ENCODE measurements at places on chromosomes 1 and 21.

GRCh38 chr1:66273656-66274055, 260.3 kb upstream of the SGIP1 start:
- no peak for DNase-seq

DNA sequence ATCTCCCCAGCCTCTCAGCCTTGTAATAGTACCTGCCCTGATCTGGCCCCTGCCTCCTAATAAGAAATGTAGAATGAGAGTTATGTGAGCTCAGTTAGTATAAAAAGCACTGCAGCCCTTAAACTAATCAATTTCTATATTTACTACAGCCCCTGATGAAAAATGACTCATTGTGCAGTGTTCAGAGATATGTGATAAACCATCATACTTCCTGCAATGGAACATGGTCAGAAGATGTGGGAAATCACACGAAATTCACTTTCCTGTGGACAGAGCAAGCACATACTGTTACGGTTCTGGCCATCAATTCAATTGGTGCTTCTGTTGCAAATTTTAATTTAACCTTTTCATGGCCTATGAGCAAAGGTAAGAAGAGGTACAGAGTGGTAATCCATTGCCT, 176.8 kb upstream of the PDE4B start:
- no peak for DNase-seq

GRCh38 chr1:1627261-1627828, 4.6 kb upstream of the MMP23B start:
- no peak for DNase-seq

DNA sequence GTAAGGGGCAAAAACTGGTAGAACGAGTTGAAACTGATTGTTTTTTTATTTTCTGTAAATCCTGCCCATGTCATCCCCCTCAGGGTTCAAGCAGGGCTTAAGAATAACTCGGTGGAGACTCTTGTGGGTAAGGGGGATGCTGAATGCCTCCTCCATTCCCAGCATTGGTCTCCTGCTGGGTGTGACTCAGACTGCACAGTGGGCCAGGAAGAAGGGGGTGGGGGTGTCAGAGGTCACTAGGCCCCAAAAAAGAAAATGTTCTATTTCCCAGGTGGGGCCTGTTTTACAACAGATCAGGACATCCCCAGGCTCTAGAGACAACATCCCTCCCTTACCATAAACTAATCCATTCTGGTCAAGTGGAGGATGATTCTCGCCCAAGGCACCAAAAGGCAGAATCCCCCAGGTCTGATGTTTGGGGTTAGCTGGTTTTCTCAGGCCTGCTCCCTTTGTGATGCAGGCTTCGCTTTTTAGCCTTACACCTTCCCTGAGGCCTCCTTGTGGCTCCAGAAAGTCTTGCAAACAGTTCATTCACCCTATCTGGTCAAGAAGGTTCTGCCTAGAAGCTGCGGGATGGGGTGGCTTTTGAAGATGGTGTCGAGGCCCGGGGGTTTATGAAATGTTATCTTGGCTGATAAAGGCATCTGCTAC, 10.7 kb upstream of the GRHL3 start:
- no peak for DNase-seq

GRCh38 chr1:22018583-22019559, 17.4 kb downstream of the CELA3A start:
- DNase-seq: peak; percentile 91

DNA sequence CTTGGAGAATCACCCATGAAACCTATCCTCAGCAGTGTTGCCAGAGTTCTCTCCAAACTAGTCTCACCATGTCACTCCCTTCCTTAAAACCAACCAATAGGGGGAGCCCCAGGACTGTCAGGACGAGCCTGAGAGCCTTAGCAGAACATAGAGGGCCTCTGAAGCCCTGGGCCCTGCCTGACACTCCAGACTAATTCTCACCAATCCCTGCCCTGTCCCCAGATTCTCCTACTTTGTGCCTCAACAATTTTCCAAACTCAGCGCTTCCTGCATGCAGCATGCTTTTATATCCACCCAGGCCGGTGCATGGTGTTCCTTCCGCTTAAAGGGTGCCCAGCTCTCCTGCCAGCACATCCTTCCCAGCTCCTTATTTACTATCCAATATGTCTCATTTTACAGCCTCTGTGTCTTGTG, 42.7 kb downstream of the HSD3B1 start:
- DNase-seq: peak; percentile 79

DNA sequence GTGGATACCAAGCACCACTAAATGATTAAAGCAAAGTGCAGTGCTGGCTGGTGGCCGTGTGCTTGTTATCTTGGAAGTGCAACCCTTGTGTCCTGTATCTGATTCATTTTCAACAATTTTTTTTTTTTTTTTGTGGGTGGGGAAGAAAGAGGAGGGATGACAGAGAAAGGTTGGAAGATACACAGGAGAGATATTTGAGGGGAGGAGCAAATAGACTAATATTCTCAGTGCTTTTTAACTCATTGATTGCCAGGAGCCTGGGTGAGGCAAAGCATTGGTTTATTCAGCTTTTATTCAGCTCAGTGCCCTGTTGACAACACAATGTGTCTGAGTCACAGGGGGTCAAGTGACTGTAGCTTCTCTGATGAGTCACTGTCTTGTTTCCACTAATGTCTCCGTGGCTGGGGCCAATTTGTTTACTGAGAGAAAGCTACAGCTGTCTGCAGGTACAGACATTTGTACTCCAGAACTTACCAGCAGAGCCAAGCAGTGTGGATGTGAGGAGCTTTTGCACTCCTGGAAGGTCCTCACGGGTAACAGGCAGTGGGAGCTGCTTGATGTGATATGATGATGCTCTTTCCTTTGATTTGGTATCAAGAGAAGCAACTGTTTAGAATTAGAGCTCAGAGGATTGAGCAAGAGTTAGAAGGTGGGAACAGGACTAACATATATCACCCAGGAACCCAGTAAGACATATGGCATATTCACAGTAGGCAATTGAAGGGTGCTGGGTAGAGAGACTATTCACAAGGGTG, 23.6 kb upstream of the DNM3 start:
- peak; percentile 84 for DNase-seq
